ENCODE measurements at places on chromosomes 3 and 15.
A peak's percentile ranks its signal among the peaks of the same experiment; 100 is the strongest.

DNA sequence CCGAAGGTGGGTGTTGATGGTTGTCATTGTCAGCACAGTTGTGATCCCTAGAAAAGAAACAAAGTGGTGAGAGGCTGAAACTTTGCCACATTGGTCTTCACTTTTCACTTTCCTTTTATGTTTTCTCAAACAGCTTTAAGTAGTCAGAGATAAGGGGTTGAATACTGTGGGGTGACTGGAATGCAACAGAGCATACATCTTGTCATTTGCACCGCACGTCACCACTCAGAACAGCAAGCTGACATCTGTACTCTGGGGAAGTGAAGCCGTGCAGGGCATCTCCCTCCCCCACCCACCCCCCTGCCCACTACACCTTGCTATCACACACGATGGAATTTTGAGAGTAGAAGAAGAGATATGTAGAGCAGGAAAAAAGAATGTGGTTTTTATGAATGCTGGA, 211.7 kb downstream of the GABRB3 start:
- DNase-seq: no peak

GRCh38 chr3:55207744-55208143, 279.4 kb downstream of the WNT5A start:
- no peak for DNase-seq

DNA sequence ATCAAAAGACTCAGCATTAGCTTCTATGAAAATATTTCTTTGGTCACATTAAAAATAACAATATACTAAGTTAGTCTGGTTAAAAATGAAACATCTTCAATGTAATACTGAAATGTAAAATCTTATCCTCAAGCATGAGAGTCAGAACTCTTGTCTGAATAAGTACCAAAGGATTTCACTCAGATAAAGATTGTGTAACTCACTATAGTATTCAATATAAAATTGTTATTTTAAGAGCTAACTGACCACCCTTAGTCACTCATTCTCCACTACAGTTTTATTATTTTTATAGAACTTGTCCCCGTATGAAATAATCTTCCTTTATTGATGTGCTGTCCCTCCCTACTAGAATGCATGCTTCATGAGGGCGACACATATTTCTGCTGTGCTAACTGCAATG, 426.3 kb downstream of the MECOM start:
- DNase-seq: no peak

DNA sequence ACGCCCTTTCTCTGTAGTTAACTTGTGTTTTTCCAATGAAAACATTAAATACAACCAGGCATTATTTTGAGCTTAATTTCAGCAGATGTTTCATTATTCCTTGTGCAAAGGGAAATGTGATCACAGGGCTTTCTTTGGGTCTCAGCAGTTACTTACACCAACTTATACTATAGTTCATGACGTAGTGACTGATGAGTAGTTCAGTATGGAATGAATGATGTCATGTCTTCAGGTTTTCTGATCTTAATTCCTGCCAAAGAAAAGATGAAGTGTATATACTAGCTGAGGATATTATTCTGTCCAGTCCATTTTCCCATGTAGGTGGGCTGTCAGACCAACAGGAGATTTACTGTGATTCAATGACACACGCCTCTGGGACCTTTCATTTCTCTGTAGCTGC, 61.3 kb downstream of the MYRIP start:
- DNase-seq: no peak

DNA sequence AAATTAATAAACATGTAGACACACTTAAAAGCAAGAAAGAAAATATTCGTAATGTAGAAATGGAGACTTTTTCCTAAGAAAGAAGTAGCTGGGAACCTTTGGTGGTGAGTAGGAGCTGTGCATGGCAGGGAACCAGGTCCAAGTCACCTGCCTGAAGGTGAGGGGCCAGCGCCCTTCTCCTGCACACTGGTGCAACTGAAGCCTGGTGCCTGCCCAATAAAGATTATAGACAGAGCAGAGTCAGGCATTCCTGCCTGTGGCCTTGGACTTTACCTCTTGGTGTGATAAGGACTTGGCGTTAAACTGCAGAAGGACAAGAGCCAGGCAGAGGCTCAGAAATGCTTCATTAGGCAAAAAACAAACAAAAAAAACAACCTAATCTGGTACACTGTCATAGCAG, 14.2 kb downstream of the CFAP91 start:
- DNase-seq: no peak

GRCh38 chr15:37249249-37249648, 148.9 kb upstream of the MEIS2 start:
- no peak for DNase-seq

DNA sequence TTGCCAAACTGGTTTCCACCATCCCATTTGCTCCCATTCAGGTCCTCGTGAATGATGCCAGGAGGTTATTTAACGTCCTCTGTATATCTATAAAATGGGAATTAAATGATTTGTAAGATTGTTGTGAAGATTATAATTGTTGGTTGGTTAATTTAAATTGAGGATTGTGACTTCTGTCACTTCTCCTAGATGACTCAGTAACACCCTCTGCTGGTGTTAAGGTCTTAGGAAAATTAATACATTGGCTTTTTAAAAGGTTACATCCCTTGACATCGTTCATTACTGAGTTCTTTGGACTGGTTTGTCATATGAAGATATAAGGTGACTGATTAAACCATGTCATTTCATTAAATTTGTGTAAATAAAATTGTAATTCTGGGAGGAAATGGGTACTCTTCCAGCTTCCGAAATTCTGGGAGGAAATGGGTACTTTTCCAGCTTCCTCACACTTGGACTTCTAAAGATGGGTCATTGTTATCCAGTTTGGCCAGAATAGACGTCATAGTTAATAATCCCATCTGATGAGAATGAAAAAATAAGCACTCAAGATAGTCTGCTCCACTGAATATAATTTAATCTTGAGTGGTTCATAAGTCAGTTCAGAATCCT, 33.3 kb upstream of the PAQR5 start:
- DNase-seq: no peak

GRCh38 chr3:21752749-21753347, 1.8 kb upstream of the ZNF385D start:
- no peak for DNase-seq

DNA sequence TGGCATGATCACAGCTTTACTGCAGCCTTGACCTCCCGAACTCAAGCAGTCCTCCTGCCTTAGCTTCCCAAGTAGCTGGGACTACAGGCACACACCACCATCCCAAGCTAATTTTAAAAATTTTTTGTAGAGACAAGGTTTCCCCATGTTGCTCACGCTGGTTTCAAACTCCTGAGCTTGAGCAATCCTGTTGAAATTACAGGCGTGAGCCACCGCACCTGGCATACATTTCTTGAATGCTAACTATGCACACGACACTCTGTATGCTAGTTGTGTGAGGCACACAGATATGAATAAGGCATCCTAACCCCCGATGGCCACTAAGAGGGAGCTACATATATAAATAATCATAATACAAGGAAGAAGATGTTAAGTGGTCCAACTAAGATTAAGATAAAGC, 64.9 kb downstream of the CDC25A start:
- no peak for DNase-seq

GRCh38 chr3:38565339-38566214, 69.4 kb downstream of the EXOG start:
- DNase-seq: no peak

- DNase-seq: no peak
Measured at GRCh38 chr3:42214064-42214463, 51.9 kb downstream of the CCK start.

GRCh38 chr3:72345237-72345878, 502.9 kb downstream of the SHQ1 start:
- no peak for DNase-seq

DNA sequence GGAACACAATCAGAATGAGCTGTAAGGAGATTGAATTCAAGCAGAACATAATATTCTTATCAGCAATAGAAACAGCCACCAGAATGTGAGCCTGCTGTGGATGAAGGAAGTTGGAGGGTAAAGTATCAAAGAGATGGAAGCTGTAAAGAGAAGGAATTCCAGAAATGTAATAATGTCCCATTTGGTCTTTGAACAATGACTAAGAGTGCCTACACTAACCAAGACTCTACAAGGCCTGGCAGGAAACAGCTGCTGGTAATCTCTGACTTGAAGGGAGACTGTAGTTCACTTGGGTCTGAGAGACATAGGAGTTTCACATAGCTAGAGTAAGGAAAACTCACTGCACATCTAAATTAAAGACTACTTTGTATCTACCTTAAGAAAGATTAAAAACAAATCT, 1176.0 kb upstream of the ALCAM start:
- no peak for DNase-seq

- no peak for DNase-seq
Measured at GRCh38 chr3:142890592-142890991, 1.7 kb upstream of the PCOLCE2 start.

DNA sequence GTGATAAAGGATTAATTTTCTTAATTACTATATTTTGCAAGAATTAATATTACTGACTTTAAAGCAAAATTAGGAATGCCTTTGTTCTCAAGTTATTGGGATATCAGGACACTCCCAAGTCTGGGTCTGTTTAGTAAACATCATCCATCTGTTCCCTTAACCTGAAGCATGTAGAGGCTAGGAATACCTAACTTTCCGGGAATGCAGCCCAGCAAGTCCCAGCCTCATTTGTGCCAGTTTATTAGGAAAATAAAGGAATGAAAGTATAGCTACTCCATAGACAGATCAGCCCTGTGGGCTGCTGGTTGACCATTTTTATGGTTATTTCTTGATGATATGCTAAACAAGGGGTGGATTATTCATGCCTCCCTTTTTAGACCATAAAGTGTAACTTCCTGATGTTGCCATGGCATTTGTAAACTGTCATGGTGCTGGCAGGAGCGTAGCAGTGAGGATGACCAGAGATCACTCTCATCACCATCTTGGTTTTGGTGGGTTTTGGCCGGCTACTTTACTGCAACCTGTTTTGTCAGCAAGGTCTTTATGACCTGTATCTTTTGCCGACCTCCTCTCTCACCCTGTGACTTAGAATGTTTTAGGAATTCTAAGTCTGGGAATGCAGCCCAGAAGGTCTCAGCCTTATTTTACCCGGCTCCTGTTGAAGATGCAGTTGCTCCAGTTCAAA, 540.2 kb downstream of the NAALADL2 start:
- no peak for DNase-seq

- DNase-seq: no peak
Measured at GRCh38 chr3:168976969-168977368, 686.5 kb downstream of the MECOM start.

- no peak for DNase-seq
Measured at GRCh38 chr3:58349792-58350626, 17.3 kb downstream of the PXK start.

- no peak for DNase-seq
Measured at GRCh38 chr3:53073553-53074365, 27.9 kb upstream of the SFMBT1 start.

DNA sequence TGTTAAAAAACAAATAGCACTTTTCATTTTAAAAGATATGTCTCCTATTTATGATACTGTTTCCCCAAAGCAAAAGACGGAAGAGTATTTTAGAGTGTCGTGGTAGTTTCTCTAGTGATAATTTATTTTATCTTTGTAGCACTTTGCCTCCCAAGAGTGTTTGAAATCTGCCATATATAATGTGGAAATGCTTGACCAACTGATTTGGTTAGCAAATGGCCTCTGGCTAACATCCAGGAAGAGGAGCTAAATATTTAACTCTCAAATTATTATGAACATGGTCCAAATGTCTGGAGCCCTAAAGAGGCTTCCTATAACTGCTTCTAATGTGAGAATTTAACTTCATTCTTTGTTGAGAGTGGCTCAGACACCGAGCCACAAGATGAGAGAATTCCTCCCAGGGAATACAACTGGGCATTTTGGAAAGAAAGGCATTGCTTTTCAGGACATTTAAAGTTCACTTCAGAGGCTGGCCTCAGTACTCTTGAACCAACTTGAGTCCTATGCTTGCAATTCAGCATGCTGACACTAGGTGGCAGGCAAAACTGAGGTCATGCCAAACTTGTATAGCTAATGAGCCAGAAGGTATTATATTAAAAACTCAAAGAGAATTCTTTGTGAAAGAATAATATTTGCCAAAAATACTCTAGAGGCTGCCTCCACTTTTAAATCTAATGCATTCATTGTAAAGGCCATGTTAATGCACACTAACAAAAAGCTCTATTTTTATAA, 104.5 kb downstream of the RARB start:
- peak; percentile 22 for DNase-seq

GRCh38 chr3:122067588-122068240, 12.6 kb downstream of the CD86 start:
- DNase-seq: no peak

- no peak for DNase-seq
Measured at GRCh38 chr15:93171476-93171875, 82.5 kb upstream of the RGMA start.

DNA sequence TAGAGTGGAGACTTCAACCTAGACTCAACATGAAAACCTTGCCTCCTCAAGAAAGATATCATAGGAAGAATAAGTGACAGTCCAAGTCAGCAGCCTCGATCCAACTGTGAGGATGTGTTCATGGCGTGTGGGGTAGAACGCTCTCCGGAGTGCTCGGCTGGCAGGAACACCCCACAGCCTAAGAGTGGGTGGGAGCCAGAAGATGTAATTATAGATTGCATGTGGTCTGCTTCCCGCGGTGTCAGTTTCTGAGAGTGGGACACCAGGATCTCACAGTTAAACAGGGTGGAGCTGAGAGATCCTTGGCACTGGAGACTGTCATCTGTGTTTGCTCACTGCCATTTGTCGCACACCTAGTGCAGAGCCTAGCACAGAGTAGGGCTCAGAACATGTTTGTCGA, 158.0 kb downstream of the CTNNB1 start:
- DNase-seq: no peak

DNA sequence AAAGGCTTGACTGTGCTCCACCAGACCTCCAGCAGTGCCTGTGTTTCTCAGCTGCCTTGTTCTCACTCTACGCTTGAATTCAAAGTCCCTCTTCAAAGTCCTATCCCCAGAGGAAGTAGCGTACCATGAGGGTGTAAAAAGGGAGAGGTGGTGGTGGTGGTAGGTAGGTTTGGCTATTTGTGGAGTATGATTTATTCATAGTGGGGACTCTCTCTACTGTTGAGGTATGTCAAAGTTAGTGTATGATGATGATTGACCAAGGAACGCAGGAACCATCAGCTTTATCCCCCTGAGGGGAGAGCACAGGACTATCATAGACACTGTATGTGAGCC, 137.9 kb downstream of the GHSR start:
- DNase-seq: no peak

GRCh38 chr3:194715022-194715800, 29.5 kb downstream of the FAM43A start:
- DNase-seq: no peak

Measured in stimulated activated CD4-positive, alpha-beta T cell treated with anti-CD3 and anti-CD28 coated beads, Interleukin-2, amount 100 ng/mL, for 24 hours (primary cell).